ENCODE measurements at places on chromosomes 7 and 10. TPM values are rescaled to one million over a fixed set of nuclear protein-coding genes. Genes with fewer than 3 reads are reported as not detected.

DNA sequence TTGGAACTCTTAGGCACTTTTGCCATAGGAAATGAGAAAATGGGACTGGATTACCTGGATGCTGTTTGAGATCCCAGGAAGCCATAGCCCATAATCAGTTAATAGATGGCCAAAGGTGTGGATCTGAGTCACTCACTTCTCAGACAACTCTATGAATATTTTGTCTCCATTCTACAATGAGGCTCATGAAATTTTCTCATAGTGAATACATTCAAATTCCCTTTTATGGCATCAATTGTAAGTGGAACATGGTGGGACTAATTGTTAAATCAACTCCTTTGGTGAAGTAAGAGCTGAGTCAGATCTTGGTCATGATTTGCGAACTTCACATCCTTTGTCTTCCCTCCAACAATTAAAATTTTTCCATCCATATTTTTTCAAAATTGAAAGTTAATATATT is 222.1 kb downstream of the ARL4A start:
- DNase-seq, result no peak

GRCh38 chr7:105849122-105849855 is 27.1 kb downstream of the ATXN7L1 start:
- DNase-seq, result no peak

Gene C10orf105
- not detected for total RNA-seq

Gene DLX5
- total RNA-seq, result 0.22 TPM

DNA sequence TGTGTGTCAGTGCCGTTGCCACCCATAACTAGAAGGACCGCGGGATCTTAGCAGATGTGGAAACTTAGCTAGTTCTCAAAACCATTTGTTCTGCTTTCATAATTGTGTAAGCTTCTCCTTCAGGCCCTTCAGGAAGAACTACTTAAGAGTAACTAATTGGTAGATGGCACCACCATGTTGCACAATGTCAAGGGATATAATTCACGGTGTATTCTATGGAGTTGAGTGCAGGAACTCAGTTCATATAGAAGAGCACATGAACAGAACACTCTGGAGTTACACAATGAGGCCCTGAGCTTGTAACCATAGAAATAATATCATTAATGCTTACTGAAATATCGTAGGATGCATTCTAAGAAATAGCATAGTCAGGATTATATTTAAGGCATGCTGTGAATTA is 126.5 kb upstream of the GAD2 start:
- DNase-seq, result no peak

Gene OR6B1
- total RNA-seq, result not detected

DNA sequence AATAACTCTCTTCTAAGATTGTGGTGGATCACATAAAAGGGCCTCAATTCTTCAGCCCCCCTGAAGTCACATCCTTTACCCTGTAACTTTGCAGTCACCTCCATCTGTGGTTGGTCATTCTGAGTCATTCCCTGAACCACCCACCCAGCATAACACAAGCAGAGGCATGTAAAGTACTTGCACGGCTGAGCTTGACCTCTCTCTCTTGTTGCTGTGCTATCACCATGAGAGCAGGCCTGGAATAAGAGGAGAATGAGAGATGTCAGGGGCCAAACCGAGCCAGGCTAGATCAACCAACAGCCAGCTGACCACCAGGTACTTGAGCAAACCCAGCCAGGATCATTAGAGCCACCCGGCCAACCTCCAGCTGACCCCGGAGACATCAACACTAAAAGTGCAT is 13.5 kb upstream of the STK17A start:
- no peak for DNase-seq

GRCh38 chr10:74293686-74294371 is 142.8 kb downstream of the ADK start:
- DNase-seq, result no peak

- no peak for DNase-seq
Observed at GRCh38 chr10:107749235-107749634, 584.7 kb upstream of the SORCS1 start.

Gene OR2A5
- total RNA-seq, result not detected

- peak; percentile 77 for DNase-seq
Observed at GRCh38 chr7:87627634-87627994, 584 bp upstream of the RUNDC3B start.

Gene CTBP2
- 35.9 TPM for total RNA-seq

GRCh38 chr7:22860337-22860736 is 37.7 kb upstream of the TOMM7 start:
- DNase-seq, result no peak

DNA sequence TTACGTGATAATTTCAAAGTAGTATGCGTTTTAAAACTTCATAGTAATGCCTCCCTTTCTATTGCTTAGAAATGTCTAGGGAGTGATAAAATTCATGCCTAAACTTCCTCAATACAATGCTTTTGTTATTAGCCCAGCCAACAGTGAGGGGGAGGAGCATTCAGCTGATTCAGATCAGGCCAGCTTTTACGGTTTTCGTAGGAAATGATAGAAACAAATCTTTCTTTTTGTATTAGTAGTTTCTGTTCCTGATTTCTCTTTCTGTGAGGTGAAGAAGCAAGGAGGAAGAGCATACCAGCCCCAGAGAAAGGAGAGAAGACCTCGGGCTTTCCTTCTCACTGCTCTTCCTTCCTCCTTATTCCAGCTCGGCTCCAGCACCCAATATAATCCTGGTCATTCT is 35.2 kb upstream of the ITPRID1 start:
- no peak for DNase-seq

- no peak for DNase-seq
Observed at GRCh38 chr7:128304212-128304611, 39.5 kb downstream of the RBM28 start.

DNA sequence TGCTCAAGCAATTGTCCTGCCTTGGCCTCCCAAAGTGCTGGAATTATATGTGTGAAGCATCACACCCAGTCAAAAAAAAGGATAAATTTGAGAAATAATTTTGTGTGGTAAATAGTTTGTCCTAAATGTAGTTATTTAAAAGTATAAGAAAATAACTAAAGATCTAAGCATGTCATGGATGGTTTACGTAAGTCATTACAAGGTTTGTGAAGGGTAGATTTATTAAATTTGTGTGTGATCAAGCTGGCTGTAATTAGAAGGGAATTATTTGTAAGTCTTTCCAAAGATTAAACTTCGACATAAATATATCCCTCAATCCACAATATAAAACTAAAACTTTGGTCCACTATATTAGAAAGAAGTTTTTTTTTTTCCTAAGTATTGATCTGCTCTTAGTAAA is 28.6 kb downstream of the ORC5 start:
- DNase-seq, result no peak

- no peak for DNase-seq
Observed at GRCh38 chr7:128742206-128742605, 3.0 kb downstream of the CALU start.

DNA sequence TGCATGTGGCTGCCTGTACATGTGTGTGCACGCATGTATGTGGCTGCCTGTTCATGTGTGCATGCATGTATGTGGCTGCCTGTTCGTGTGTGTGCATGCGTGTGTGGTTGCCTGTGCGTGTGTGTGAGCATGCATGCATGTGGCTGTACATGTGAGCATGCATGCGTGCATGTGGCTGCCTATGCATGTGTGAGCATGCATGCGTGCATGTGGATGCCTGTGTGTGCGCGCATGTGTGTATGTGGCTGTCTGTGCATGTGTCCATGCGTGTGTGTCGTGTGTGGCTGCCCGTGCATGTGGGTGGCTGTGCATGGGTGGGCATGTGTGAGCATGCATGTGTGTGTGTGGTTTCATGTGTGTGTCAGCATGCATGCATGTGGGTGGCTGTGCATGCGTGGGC is 218.3 kb downstream of the ELFN1 start:
- DNase-seq, result no peak

DNA sequence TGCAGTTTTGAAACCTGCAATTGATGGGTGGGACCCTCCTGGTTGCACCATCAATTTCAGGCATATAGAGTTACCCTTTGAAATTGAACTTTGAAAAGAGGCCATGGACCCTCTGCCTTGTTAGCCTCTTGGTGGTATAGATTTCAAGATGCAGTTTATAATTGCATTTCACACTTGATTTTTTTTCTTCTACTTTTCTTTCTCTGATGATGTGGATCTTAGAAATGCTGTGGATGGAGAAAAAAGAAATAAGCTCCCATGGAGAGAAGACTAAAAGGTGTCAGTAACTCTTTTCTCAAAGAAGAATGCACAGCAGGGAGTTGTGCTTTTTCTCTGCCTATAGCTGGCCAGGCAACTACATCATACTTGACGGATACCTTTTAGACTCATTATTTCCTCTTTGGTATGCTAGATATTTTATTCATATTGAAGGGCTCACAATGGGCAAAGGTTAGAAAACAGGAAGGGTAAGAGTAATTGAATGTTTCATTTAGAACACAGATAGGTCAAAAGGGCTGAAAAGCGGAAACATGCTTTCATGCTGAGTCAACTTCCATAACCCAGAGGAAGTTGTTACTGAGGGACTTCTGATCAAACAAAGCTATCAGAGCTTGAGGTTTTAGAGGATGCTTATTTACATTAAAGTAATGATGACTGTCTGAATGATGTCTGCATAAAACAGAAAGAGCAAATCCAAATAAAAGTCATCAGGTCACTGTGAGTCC is 773.2 kb upstream of the LRRN3 start:
- no peak for DNase-seq

Gene FAM25A
- total RNA-seq, result not detected

- no peak for DNase-seq
Observed at GRCh38 chr7:77699056-77699455, 2.8 kb downstream of the RSBN1L start.

- DNase-seq, result no peak
Observed at GRCh38 chr7:132200141-132200540, 376.1 kb downstream of the PLXNA4 start.

GRCh38 chr7:98917331-98917730 is 39.0 kb downstream of the TRRAP start:
- no peak for DNase-seq

Gene GRID1
- 3.0 TPM for total RNA-seq

Gene PTF1A
- not detected for total RNA-seq

Gene FAM20C
- total RNA-seq, result 30.2 TPM

Gene PVRIG
- total RNA-seq, result not detected

DNA sequence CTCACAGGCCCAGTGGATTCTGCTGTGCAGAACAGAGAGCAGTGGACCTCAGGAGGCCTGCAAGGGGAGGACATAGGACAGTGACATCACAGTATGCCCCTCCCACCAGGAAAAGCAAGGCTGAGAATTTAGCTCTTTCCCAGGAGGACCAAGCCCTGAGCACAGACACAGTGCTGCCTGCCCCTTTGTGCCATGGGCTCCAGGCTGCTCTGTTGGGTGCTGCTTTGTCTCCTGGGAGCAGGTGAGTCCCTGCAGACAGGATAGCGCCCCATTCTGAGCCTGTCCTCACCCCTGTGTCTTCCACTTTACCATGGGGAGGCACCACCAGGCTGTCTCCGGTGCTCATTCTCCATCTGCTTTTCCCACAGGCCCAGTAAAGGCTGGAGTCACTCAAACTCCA is 63.0 kb upstream of the PRSS58 start:
- no peak for DNase-seq

Gene ELMO1
- total RNA-seq, result 11.4 TPM

- DNase-seq, result no peak
Observed at GRCh38 chr10:94645285-94645684, 38.2 kb upstream of the CYP2C18 start.

Measured in cardiac septum (tissue), 1 donor.